Activated CD8-positive, alpha-beta memory T cell treated with anti-CD3 and anti-CD28 coated beads, Interleukin-2, amount 50 U/mL, for 4 hours (primary cell): ENCODE measurements at places on chromosomes 2 and 18.

DNA sequence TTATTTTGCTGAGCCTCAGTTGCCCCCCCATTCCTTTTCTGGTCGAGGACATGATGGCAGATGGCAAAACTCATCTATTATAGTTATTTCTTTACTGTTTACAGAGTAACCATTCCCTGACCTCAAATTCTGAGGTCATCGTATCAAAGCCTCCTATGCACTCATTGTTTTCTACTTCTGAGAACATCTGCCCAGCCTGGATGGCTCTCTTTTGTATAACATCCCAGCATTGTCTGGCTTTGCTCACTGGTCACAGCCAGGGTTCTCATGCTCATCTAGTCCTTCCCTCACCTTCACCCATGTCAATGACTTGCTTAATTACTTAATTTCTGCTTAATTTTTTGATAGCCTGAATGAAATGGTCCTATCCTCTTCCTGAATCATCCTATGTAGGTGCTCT lies 472.1 kb downstream of the PARD3B start:
- DNase-seq, result no peak

DNA sequence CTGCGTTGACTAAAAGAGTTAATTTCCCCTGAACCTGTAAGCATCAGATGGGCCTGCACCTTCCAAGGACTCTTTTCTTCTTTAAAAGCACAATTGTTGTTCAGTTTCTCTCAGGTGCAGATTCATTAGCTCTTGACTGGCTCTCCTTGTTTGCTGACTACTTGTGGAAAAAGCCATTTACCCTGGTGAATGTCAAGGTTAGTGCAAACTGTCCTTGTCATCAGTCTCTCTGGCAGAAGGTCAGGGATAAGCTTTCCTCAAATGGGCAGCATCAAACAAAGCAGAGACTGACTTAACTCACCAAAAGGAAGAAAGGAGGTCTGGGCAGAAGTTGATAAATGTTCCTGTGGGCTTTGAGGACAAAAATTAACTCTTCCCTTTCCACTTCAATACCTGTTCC lies 922.7 kb downstream of the BCL11A start:
- DNase-seq, result no peak

DNA sequence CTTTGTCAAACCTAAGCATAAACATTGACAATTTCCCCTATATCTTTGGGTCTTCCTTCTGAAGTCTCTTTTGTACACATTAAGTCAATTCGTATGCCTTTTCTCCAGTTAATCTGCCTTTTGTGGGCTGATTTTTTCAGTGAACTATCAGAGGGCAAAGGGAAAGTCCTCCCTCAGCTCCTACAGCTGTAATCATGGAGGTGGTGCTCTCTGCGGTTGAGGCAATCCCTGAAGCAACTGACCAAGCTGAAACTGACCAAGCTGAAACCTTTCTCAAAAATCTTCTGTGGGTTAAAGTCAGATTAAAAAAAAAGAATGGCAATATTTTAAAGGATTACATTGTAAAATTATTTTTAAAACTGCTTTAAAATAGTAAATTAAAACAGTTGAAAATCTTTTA lies 105.8 kb upstream of the DNAJC10 start:
- no peak for DNase-seq

GRCh38 chr18:12121175-12122042 lies 27.8 kb downstream of the ANKRD62 start:
- DNase-seq, result no peak

- DNase-seq, result no peak
Measured at GRCh38 chr2:76667821-76668271, 854.3 kb downstream of the LRRTM4 start.

- DNase-seq, result no peak
Measured at GRCh38 chr2:150144546-150145298, 342.7 kb downstream of the RND3 start.

GRCh38 chr2:157327200-157327599 lies 1.6 kb upstream of the ERMN start:
- DNase-seq, result no peak

- DNase-seq, result no peak
Measured at GRCh38 chr2:16538707-16539106, 126.9 kb downstream of the CYRIA start.
